ENCODE measurements at places on chromosomes 4 and X. TPM values are rescaled to one million over a fixed set of nuclear protein-coding genes. Genes with fewer than 3 reads are reported as not detected.

The PCDH19 gene
- 0.37 TPM for total RNA-seq

The ANK2 gene
- total RNA-seq, result 23.1 TPM

The TSPAN7 gene
- total RNA-seq, result 40.7 TPM

The CT83 gene
- not detected for total RNA-seq

The CLNK gene
- total RNA-seq, result not detected

The NPY1R gene
- 1.3 TPM for total RNA-seq

The PNMA6A gene
- 2.0 TPM for total RNA-seq

The IL2RG gene
- 14.0 TPM for total RNA-seq

DNA sequence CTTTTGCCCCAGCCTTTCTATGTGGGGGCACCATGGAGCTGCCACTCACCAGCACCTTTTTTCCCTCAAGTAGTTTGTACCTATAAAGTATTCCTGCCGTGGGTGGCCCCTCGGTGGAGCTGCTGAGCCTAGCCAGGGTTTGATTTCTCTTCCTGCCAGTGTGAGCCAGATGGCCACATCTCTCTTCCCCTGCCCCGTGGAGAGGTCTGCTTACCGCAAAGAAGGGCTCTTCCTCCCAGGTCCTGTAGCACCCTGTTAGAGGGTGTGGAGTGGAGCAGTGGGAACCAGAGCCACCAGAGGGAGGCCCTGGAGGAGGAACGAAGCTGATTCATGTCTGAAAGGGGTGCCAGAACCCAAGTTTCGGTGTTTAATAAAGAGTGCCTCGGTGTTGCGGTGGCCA is 95.4 kb downstream of the PTTG2 start:
- DNase-seq, result no peak
- H3K27me3 ChIP-seq, result no peaks in the 10 kb centered on the region
- H3K36me3 ChIP-seq, result peaks cover 18% of the 10 kb centered on the region
- peaks cover 7% of the 10 kb centered on the region for H3K4me1 ChIP-seq
- no peak overlapping the region for H3K4me3 ChIP-seq

DNA sequence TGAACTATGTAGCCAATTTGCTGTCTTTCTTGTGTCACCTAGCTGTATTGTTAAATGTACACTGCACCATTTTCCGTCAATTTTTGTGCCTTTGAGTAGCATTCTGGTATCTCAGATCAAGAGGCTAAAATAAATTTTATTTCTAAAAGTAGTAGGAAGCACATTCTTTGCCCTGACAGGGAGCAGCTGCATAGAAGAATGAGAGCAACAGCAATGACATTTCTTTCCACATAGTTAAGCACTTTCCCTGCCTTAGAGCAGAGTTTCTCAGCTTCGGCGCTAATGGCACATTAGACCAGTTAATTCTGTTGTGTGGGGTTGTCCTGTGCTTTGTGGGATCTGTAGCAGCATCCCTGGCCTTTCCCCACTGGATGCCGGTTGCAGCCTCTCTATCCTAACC is 173.9 kb downstream of the CHIC2 start:
- no peak overlapping the region for H3K4me3 ChIP-seq
- no peak overlapping the region for H3K27ac ChIP-seq
- no peaks in the 10 kb centered on the region for H3K27me3 ChIP-seq
- no peaks in the 10 kb centered on the region for H3K36me3 ChIP-seq

DNA sequence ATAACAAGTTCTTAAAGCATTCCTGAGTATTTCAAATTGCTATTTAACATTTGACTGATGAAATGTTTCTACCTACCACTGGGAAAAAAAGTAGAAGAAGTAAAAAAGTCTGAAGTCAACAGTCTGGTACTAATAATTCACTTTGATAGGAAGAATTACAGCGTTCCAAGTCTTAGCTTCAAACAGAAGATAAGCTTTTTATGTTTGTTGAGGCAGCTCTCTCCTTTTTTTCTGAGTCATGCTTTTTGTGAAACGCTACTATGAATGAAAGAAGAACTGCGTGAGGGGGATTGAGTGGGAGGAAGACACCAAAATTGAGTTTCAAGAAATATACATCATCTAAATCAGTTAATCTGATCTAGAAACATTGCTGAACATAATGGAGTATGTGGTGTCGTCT is 13.0 kb upstream of the KDR start:
- no peak overlapping the region for H3K4me3 ChIP-seq
- no peaks in the 10 kb centered on the region for H3K27me3 ChIP-seq
- no peak overlapping the region for H3K27ac ChIP-seq
- H3K4me1 ChIP-seq, result no peaks in the 10 kb centered on the region

GRCh38 chrX:1883772-1884171 is 268.9 kb downstream of the ASMT start:
- no peaks in the 10 kb centered on the region for H3K36me3 ChIP-seq
- no peaks in the 10 kb centered on the region for H3K27me3 ChIP-seq
- no peak for DNase-seq
- no peaks in the 10 kb centered on the region for H3K4me1 ChIP-seq
- no peak overlapping the region for H3K27ac ChIP-seq

DNA sequence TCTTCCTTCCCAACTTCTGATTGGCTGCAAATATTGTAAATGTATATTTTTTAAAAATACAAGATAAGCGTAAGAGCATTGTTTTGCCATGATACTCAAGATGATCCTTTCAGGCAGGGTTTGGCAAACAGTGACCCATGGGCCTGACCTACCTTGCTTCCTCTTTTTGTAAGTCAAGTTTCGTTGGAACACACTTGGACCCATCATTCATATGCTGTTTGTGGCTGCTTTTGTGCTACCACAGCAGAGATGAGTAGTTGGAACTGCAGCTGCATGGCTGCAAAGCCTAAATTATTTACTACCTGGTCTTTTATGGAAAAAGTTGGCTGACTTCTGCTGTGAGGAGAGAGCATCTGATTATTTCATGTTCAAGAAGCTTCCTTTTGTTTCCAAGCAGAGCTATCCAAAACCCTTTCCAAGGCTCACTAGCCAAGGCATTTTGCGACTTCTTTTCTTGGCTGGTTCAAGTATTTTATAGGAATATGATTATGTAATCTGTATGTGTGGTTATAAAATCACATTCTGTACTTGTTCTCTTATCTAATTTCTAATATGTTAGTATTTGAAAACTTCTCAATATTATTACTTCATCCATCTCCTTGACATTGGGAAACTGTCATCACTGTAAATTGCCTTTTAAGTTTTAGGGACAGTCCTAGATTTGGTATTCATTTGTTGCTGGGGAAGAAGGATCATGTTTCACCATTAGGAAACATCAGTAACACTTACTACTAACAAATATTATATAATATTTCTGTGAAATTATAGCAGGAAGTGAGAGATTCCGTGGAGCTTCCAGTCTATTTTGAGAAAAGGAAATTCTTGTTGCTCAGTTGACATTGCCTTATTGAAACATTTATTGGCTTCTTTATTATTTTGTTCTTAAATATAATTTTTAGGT is 109.2 kb downstream of the ARHGAP10 start:
- peak; percentile 58 for DNase-seq
- no peaks in the 10 kb centered on the region for H3K27me3 ChIP-seq
- no peaks in the 10 kb centered on the region for H3K36me3 ChIP-seq
- H3K4me1 ChIP-seq, result peaks cover 13% of the 10 kb centered on the region
- no peak overlapping the region for H3K4me3 ChIP-seq

DNA sequence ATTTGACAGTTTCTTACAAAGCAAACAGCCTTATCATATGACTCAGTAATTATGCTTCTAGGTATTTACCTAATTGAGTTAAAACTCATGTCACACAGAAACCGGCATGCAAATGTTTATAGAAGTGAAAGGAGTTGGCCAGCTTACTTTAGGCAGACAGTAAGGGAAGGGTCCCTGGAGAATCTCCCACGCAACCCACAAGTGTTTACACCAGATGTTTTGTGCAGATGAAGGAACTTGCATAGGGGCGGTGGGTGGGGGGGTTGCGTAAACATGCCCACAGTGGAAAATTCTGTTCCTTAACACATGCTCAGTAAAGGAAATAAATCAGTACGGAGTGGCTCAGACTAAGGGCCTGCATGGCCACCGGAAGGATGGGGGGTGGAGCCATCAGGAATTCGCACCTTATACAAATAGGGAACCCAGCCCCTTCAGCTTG is 330.5 kb upstream of the AADAT start:
- no peak overlapping the region for H3K27ac ChIP-seq
- H3K36me3 ChIP-seq, result no peaks in the 10 kb centered on the region
- no peaks in the 10 kb centered on the region for H3K27me3 ChIP-seq

DNA sequence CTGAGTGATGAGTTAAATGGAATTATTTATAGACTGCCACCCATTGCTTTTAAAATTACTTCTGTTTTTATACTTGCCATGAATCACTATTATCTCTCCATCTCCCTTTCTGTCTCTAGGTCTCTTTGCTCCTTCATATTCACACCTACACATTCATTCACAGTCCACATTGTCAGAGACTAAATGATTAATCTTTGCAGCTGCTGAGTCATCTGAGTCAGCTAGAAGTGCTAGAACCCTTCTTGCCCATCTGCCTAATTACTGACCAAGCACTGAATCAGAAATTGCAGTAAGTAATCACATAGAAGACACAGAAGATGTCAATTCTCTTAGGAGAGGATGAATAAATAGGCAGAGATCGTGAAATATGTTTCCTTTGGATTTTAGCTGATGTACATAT is 31.6 kb upstream of the RPS6KA6 start:
- H3K36me3 ChIP-seq, result no peaks in the 10 kb centered on the region
- no peak for DNase-seq
- H3K27me3 ChIP-seq, result no peaks in the 10 kb centered on the region
- H3K27ac ChIP-seq, result no peak overlapping the region
- H3K4me1 ChIP-seq, result no peaks in the 10 kb centered on the region

DNA sequence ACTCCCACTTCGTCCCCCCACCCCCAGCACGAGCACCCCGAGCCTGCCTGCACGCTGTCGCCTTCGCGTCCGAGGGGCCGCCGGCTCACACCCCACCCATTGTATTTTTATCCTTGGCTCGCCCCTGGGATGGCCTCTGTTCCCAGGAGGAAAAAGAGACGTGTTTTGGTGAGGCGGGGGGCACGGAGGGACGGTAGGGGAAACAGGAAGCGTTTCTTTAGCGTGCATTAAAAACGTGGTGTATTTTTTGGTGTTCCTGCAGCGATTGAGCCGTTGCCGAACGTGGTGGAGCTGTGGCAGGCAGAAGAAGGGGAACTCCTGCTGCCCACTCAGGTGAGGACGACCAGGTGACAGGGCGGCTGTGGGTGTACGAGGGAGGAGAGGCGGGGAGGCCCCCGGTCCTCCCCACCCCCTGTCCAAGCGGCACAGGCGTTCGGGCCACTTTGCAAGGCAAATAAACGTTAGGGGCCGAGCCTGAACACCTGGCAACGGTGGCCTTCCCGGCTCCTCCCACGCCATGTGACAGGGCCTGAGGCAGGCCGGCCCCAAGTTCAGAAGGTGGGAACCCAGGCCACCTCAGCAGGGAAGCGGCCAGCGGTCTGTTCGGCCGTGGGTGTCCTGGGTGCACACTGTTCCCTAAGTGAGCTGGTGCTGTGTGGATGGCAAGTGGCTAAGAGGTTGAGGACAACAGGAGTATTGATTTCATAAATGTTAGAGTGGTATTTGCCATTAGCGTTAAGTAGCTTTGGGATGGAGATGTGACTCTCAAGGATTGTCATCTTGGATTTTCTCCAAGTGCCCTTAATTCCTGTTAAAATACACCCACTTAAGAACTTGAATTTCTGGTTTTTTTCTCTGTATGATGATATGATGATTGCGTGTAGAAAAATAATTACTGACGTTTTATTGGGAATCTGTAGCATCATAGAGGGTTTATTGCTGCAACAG is 1.1 kb downstream of the TMEM131L start:
- H3K27me3 ChIP-seq, result no peaks in the 10 kb centered on the region
- H3K36me3 ChIP-seq, result peaks cover 9% of the 10 kb centered on the region

GRCh38 chrX:124010566-124010965 is 49.1 kb downstream of the STAG2 start:
- no peaks in the 10 kb centered on the region for H3K36me3 ChIP-seq
- no peak for DNase-seq
- no peak overlapping the region for H3K27ac ChIP-seq
- H3K27me3 ChIP-seq, result no peaks in the 10 kb centered on the region
- H3K4me1 ChIP-seq, result no peaks in the 10 kb centered on the region

- H3K27me3 ChIP-seq, result no peaks in the 10 kb centered on the region
- DNase-seq, result no peak
- no peaks in the 10 kb centered on the region for H3K4me1 ChIP-seq
- no peak overlapping the region for H3K27ac ChIP-seq
These were observed 21.3 kb downstream of the DCTD start for GRCh38 chr4:182895791-182896292.

DNA sequence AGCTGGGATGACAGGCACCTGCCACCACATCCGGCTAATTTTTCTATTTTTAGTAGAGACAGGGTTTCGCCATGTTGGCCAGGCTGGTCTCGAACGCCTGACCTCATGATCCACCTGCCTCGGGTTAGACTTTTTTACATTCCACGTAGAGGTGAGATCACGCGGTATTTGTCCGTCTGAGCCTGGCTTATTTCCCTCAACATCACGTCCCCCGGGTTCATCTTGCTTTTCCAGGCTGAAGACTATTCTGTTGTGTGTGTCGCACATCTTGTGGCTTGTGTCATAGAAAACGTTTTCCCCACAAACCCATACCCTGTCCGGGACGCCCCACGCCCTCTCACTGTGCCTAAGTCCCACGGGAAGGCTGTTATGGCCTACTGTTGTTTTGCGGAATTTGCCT is 185.3 kb downstream of the CRLF2 start:
- H3K4me3 ChIP-seq, result no peak overlapping the region
- H3K27ac ChIP-seq, result no peak overlapping the region
- H3K27me3 ChIP-seq, result no peaks in the 10 kb centered on the region
- no peak for DNase-seq
- no peaks in the 10 kb centered on the region for H3K4me1 ChIP-seq

DNA sequence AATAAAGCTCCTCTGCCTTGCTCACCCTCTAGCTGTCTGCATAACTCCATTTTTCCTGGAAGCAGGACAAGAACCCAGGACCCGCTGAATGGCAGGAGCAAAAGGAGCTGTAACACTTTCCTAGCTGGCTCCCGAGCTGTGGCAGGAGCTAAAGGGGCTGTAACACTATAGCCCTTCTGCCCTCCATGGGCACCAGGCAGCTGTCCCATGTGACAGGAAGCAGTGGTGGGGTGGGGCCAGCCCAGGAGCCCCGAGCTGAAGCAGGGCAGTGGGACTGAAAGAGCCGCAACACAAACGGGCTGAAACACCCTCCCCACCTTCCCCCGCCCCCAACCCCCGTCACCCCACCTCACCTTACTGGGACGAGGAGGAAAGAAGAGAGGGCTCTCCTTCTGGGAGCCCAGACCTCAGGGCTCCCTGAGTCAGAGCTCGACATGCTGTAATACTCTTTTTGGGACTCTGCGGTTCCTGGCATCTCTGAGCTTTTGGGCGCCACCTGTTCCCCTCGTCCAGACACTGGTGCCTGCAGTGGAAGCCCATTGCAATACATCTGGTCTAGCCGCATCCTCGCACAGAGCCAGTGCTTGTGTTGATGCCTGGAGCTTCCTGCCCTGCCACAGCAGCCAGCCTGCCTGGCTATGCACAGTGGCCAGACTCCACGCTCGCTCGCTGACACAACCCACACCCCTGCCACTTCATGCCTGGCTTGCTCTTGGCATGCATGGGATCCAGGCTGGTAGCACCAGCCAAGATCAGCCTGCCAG is 39.4 kb downstream of the PPM1K start:
- no peak overlapping the region for H3K4me3 ChIP-seq
- no peaks in the 10 kb centered on the region for H3K27me3 ChIP-seq
- H3K36me3 ChIP-seq, result no peaks in the 10 kb centered on the region
- no peak for DNase-seq
- H3K27ac ChIP-seq, result no peak overlapping the region
